T-helper 2 cell (primary cell): ENCODE measurements at places on chromosomes 7 and 10.

GRCh38 chr7:116530107-116530820, 5.4 kb downstream of the CAV1 start:
- no peak for DNase-seq

- no peak for DNase-seq
These were observed 22.5 kb downstream of the CFAP43 start for GRCh38 chr10:104209575-104210198.

GRCh38 chr7:83001362-83002040, 161.2 kb downstream of the PCLO start:
- no peak for DNase-seq

DNA sequence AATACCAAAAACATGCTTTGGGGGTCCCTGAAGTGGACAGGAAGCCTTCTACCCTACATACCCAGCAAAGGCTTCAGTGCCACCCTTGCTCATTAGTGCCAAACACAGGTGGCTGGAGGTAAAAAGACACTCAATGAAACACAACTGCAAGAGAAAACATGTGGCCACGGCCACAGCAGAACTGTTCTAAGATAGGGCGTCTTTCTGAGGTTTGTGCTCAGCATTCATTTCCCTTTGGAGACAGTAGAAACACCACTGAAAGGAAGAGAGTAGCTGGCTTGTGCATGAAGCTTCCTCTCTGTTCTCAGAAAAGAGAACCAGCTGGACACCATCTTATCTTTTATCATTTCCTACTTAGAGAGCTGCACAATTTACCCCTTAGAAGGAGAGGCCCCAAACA, 143.0 kb downstream of the PLXNA4 start:
- DNase-seq: no peak

DNA sequence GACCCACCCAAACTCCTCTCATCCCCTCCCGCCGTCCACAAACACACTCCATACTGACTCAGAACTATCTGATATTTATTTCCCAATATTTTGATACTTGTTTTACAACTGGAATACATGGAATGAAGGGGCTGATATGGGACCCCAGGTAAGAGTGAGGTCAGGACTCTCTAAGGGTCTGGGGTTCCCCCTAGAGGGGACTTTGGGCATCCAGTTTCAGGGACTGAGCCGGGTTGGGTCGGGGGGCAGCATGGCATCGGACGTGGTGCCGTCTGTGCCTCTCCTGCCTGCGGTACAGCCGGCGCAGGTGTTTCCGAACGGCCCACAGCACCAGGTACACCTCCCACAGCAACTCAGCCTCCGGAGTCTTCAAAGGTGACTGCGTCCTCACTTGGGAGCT, 7.5 kb downstream of the SPACDR start:
- no peak for DNase-seq

GRCh38 chr10:130757271-130757670, 554.2 kb downstream of the TCERG1L start:
- DNase-seq: no peak

DNA sequence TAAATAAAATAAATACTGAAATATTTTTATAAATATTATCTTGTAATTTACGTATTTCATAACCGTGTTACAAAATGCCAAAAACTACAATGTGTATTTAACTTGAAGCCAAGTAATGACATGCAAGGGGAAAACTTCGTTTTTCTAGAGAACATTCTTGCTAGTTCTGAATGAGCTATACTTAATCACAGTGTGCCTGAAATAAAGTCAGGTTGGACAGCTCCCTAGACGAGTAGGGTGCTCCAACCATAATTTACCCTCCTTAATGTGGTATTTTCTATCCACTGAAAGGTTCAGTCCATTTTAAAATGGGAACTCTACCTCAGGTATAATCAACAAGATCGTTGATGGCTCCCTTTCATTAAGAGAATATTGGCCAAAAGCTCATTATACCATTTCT, 194.5 kb upstream of the AHR start:
- DNase-seq: no peak

GRCh38 chr7:2211259-2211880, 21.4 kb downstream of the MAD1L1 start:
- no peak for DNase-seq

GRCh38 chr7:33667196-33667595, 238.1 kb upstream of the BMPER start:
- no peak for DNase-seq

- DNase-seq: no peak
These were observed 43.5 kb downstream of the CLRN3 start for GRCh38 chr10:127849224-127849623.

DNA sequence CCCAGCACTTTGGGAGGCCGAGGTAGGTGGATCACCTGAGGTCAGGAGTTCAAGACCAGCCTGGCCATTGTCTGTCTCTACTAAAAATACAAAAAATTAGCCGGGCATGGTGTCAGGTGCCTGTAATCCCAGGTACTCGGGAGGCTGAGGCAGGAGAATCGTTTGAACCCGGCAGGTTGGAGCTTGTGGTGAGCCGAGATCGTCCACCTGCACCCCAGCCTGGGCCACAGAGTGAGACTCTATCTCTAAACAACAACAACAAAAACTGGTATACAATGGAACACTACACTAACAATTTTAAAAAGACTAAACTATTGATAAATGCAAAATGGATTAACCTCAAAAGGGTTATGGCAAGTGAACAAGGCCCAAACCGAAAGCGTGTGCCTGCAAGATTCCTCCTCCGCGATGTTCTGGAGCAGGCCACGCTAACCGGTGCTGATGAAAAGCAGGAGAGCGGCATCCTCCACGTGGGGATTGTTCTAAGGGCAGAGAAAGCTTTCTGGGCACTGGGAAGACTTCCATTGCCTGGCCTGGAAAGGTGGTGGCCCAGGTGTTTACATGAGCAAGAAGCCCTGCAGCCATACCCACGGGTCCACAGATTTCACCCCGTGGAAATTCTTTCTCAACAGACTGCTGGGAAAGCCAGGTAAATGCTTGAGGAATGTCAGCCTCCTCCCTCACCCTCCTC, 53.8 kb downstream of the PDGFA start:
- no peak for DNase-seq

- no peak for DNase-seq
These were observed 727.2 kb downstream of the KCNMA1 start for GRCh38 chr10:76910184-76910962.

GRCh38 chr7:21355406-21355874, 72.4 kb upstream of the SP4 start:
- DNase-seq: peak; percentile 25

GRCh38 chr10:24383681-24384106, 174.8 kb downstream of the KIAA1217 start:
- DNase-seq: no peak

GRCh38 chr7:128215281-128215680, 25.8 kb upstream of the LEP start:
- no peak for DNase-seq

- DNase-seq: no peak
These were observed 2.2 kb downstream of the MAP3K8 start for GRCh38 chr10:30436191-30436611.

GRCh38 chr7:29471444-29472138, 92.0 kb upstream of the PRR15 start:
- no peak for DNase-seq

GRCh38 chr7:78141522-78142281, 343.1 kb downstream of the PHTF2 start:
- DNase-seq: no peak

DNA sequence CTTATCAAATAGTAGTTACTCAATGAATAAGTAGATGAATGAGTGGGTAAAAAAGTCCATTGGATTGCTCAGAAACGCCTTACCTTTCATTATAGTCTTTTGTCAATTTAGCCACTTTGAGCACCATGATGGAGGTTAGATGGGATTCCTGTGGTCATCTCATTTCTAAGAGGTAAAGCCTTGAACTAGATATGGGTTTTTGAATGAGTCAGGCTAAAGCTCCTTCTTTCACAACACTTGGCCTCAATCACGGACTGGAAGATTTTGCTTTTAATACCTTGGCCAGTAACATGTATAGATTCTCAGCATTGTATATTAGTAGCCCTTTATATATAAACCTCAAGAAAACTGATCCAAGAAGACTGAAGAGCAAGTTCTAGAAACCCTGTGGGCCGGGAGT, 99.7 kb upstream of the CCDC6 start:
- no peak for DNase-seq

DNA sequence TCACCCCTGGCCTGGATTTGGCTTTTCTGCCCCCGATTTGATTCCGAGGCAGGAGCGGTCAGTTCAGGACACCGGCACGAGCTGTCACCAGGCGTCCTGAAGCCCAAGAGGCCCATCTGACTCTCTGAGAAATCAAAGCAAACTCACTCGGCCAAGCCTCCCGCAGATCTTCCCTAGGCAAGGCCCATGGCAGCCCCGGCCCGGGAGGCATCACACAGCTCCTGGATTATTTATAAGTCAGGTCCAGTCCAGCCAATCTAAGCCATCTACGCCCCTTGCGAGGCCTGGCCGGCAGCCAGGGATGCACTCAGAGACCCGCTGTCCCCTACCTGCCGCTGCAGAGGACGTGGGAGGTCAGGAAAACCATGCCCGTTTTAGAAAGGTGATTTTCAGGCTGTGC, 87.3 kb upstream of the DIP2C start:
- DNase-seq: no peak

DNA sequence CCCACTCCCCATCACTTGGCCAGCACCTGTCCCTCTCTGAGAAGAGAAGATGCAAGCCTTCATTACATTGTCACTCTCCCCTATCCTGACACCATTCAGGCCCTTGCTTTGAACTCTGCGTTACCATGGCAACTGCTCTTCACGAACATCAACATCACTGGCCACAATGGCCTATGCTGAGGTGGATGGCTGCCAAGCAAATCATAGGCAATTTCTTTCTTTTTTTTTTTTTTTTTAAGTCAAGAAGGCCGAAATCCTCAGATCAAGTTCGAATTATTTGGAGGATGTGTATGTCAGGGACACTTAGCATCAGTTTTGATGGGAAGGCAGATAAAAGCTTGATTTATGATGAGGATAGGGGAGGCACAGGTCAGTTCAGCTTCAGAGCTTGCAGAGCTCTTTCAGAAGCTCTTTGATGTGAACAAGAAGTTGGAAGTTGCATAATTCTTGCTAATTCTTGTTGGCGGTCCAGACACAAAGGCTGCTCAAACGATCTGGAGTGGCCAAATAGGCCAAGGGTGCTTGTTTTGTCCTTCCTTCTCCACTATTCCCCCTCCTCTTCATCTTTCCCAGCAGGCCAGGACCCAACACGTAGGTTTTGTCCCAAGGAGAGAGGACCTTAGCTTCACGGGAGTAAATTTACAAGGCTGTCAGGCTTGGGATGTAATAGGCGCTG, 179.9 kb upstream of the NPVF start:
- DNase-seq: no peak

- no peak for DNase-seq
These were observed 4.8 kb upstream of the EVX1 start for GRCh38 chr7:27237735-27238334.

- no peak for DNase-seq
These were observed 13.5 kb upstream of the CHST3 start for GRCh38 chr10:71950683-71951082.

- no peak for DNase-seq
These were observed 23.1 kb downstream of the MDFIC start for GRCh38 chr7:114944745-114945625.

DNA sequence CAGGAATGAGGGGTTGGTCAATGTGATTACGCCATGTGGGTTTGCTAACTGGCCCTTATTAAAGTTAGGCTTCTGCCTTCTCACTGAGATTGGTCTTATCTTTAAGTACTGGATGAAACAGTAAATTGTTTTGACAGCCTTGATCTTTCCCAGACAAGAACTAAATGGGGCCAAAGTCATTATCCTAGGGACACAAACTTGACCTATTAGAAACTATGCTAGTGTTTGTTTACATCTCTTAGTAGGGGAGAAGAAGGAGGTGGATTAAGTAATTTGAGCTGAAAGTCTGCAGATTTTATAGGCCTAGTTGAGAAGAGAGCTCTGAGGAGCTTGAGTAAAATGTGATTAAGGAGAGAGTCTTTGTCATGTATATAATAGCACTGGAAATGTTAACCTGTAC, 386.9 kb downstream of the HTR7 start:
- DNase-seq: no peak

DNA sequence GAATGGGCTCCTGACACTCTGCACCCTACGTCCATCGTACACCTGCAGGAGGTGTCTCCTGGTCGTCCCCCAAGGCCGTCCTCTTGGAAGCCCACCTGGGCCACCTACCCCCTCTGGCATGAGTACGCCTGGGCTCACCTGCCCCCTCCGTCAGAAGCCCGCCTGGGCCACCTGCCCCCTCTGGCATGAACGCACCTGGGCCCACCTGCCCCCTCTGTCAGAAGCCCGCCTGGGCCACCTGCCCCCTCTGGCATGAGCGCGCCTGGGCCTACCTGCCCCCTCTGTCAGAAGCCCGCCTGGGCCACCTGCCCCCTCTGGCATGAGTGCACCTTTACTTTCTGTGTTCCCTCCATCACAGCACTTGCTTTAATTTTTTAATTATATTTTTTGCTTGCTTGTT, 401.2 kb downstream of the PTPRN2 start:
- DNase-seq: no peak

- DNase-seq: no peak
These were observed 62.7 kb downstream of the TNRC18 start for GRCh38 chr7:5360971-5361370.

GRCh38 chr10:31014161-31014875, 17.3 kb downstream of the ZNF438 start:
- no peak for DNase-seq

- DNase-seq: peak; percentile 13
These were observed 1.8 kb downstream of the GOLGA7B start for GRCh38 chr10:97851341-97852001.

DNA sequence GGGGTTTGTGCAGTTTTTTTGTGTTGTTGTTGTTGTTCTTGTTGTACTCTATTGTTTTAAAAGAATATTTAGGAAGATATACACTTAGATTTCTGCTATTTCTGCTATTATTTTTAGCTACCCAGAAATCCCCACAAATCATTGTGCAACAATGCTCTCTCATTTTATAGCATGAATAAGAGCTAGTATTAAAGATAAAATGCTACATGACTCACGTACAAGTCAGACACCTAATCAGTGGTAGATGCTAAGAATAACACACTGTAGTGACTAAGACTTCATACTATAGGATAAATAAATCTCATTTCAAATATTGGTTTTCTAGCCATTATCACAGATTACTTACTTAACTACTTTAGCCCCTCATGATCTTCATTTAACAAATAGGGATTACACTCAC, 920.5 kb downstream of the KCNMA1 start:
- DNase-seq: no peak

- DNase-seq: no peak
These were observed 377.0 kb downstream of the TCERG1L start for GRCh38 chr10:130934293-130935127.

GRCh38 chr7:1692515-1693418, 22.7 kb downstream of the ELFN1 start:
- DNase-seq: no peak

- DNase-seq: no peak
These were observed 1265.0 kb downstream of the NXPH1 start for GRCh38 chr7:9698375-9698774.
